Chondrocyte (in vitro differentiated cells): ENCODE measurements at places on chromosomes 16 and 17. TPM values are rescaled to one million over a fixed set of nuclear protein-coding genes. Genes with fewer than 3 reads are reported as not detected.

DNA sequence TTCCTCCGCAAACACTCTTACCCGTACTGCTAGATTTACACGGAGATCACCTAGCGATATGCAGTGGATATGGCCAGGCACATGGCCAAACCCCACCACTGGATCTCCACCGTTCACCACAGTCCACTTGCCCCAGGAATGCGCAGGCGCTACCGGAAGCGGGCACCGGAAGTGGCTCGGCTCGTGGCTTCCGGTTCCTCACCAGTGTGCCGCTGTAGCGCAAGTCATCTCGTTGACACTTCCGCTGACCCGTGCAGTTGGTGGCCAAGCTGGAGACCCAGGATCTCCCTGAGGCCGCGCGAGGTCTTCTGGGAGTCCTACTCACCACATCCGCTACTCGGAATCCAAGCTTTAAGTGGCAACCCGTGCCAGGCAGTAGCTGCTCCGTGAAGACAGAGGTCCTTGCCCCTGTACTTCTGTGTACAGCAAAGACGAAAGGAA is 11.5 kb downstream of the ZNF597 start:
- no peak for DNase-seq

DNA sequence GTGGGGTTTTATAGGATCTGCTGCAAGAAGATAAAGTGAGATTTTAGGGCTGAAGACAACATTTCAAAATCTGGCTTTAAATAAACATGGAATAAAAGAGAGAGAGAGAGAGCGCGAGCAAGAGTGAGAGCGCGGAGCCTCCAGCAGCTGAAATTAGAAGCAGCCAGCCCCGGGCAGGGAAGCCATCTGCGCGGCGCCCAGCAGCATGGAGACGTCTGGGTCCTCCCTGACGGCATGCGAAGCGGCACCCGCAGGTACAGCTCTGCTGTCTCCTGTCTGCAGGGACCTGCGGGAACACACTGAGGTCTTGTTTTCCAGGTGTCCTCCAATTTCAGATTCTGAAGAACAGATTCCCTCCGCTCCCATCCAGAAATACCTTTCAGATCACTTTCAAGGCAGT is 7.9 kb upstream of the BAIAP2 start:
- DNase-seq: no peak

- no peak for DNase-seq
These were observed 124.5 kb upstream of the LHX1 start for GRCh38 chr17:36812762-36813161.

GRCh38 chr17:64448665-64449512 is at the start of gene MILR1:
Gene MILR1 (plus strand): TSS chr17:64449115. CDS start chr17:64449169, 54 bp downstream.
- DNase-seq: no peak

DNA sequence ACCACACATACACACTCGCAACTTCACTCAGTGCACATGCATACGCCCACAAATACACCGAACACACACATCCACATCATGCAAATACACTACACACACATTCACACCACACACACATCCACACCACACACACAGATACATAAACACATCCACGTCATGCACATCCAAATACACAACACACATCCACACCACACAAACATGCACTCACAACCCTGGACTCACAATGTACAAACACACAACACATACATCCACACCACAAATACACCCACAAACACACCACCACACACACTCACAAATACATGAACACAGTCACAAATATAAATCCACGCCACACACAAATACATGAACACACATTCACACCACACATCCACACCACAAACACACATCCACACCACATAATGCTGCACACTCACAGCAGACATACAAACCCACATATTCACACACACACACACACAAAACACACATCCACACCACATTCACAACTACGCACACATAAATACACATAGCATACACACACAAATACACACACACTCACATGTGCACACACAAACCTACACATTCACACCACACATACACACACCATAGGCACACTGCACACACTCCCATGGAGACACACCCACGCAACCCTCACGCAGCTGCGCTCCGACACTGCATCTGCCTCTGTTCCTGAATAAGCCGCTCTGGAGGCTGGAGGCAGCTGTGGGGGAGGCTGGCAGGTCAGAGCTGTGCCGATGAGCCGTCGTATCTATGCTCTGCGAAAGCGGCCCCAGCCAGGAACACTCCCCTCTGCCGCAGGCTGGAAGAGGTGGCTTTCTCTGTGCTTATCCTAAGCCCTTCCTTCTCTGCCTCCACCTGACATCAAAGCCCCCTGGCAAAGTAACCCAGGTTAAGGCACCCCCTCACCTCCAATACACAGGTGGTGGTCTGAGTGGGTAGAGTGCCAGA is 141.8 kb downstream of the GRIN2A start:
- no peak for DNase-seq

DNA sequence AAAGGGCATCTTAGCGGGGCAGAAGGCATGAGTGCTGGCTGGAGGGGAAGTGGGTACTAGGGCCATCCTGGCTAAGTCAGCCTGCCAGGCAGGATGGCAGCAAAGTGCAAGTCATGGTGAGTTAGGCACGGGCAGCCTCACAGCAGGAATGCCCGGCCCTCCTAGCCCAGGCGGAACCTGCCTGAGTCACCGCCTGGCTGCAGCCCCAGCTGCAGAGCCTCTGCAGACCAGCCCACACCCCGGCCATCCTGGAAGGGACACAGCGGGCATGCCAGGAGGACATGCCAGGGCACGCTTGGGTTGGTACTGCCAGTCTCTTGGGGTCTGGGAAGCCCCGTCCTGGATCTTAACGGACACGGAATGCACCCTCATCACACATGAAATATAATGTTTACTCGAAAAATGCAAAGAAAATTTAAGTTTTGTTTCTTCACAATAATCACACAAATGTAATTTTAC is 5.0 kb upstream of the ALDH3A1 start:
- DNase-seq: peak; percentile 96

DNA sequence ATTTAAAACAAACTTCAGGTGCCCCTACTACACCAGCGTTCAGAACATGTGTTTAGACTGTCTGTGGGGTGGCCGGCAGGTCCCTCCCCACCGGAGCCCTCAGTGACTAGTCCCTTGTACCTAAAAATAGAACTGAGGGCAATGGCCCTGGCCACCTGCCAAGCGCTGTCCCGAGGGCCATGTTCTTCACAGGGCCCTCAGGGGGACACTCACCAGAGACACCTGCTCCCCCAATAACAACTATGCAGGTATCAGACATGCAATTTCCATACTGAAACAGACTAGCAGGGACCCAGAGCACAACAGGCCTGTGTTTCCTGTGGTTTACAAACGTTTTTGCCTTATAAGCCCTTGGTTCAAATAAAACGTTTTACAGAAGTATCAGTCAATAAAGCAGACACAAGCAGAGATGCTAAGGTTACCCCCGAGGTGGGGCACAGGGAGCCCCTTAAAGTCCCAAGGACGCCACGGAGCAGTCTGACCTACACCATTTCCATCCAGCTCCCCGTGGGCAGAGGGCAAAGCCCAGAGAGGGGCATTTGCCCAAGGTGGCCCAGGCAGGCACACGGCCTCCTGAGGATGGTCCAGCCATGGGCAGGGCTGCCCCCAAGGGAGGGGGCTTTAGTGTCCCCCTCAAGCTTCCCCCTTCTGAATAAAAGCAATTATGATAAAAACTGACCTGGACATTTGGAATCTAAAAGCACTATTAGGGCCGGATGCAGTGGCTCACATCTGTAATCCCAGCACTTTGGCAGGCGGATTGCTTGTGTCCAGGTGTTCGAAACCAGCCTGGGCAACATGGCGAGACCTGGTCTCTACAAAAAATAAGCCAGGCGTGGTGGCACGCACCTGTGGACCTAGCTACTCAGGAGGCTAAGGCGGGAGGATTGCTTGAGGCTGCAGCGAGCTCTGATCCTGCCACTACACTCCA is 896 bp upstream of the MYLK3 start:
- DNase-seq: no peak

DNA sequence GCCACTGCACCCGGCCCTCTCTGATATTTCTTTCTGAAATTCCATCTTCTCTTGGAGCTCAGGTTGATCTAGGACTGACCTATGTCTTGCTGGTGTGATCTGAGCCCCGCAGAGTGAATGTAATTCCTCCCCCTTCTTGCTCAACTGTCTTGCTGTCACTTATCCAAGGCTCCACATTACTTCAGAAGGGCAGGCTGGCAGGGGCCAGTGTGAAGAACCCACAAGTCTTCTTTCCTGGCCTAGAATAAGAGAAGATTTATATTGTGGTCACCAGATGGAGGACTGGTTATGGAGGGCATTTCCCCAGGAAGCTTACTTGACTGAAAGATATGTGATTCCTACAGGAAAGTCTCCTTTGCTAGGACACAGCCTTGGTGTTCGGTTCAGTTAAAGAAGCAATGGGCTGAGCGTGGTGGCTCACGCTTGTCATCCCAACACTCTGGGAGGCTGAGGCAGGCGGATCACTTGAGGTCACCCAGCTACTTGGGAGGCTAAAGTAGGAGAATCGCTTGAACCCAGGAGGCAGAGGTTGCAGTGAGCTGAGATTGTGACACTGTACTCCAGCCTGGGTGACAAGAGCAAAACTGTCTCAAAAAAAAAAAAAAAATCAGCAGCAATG is 13.4 kb downstream of the ITGAL start:
- no peak for DNase-seq

GRCh38 chr16:1769402-1770300 is 1.7 kb downstream of the NME3 start:
- no peak for DNase-seq

- no peak for DNase-seq
These were observed 3.2 kb downstream of the PITPNA start for GRCh38 chr17:1559047-1560043.

- DNase-seq: peak; percentile 4
These were observed 119.0 kb upstream of the EEF2KMT start for GRCh38 chr16:5216441-5217080.

DNA sequence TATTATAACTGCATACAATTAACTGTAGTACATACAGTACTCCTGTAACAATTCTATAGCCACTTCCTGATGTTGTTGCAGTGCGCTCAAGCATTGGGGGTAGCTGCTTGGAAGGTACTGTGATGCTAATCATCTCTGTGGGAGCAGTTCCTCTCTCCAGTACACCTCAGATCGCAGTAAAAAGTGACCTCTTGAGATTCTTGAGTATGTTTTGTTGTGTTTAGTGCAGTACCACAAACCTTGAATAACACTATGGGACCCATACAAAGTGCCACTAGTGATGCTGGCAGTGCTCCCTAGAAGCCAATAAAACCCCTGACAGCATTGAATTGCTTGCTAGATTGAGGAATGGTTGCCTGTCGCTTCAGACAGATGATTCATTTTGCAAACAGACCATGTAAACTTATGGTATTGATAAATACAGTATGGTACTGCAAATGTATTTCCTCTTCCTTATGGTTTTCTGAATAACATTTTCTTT is 193.0 kb downstream of the SPECC1 start:
- DNase-seq: no peak

DNA sequence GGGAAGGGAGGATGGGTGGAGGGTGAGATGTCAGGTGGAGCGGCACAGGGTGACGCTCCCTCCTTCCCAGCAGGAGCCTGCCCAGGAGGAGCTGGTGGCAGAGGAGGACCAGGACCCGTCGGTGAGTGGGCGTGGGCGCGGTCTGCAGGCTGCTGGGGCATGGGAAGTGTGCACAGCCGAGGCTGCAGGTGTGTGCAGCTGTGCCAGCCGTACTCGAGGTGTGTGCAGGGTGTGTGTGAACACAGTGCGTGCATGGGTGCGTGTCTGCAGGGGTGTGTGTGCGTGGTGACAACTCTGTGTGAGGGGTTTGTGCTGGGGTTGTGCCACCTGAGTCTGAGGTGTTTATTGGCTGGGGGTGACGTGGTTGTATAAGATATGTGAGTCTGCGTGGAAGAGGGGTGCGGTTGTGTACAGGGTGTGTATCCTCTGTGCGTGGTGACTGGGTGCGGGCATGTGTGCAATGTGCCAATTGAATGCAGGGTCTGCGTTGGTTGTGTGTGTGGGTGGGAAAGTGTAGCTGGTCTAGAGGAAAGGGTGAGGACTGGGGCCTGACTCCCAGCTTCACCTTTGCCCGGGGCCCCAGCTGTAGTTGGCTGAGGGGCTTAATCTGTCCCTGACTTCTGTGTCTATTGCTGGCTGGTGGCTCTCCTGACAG is 670 bp downstream of the TNFSF12 start:
- DNase-seq: no peak

- no peak for DNase-seq
These were observed 110.5 kb downstream of the SDK2 start for GRCh38 chr17:73533781-73534180.

- no peak for DNase-seq
These were observed 74.4 kb upstream of the TMEM132E start for GRCh38 chr17:34504814-34505484.

- DNase-seq: no peak
These were observed 5.2 kb downstream of the RND2 start for GRCh38 chr17:43030137-43030767.

GRCh38 chr17:9521062-9521461 is 54.6 kb downstream of the STX8 start:
- no peak for DNase-seq

- DNase-seq: no peak
These were observed 16.6 kb downstream of the PLD6 start for GRCh38 chr17:17189559-17189958.

The TEKT5 gene
- not detected in 3 replicates for total RNA-seq

The CBLN1 gene
- total RNA-seq: not detected in 3 replicates

The CES5A gene
- total RNA-seq: not detected in 3 replicates

The GNG13 gene
- not detected in 3 replicates for total RNA-seq

The ELMO3 gene
- total RNA-seq: 1.1 to 1.2 TPM (median 1.1 TPM) in 3 replicates

The NDRG4 gene
- total RNA-seq: 5.8 to 8.7 TPM (median 6.0 TPM) in 3 replicates

The AOC2 gene
- total RNA-seq: 1.4 to 2.2 TPM (median 1.4 TPM) in 3 replicates
